ENCODE measurements at places on chromosomes 6 and 20.

GRCh38 chr6:73203098-73203497, 22.2 kb downstream of the KHDC1L start:
- DNase-seq, result no peak

GRCh38 chr6:24985323-24985722, 49.6 kb upstream of the RIPOR2 start:
- DNase-seq, result no peak

GRCh38 chr6:154187714-154188113, 148.7 kb downstream of the OPRM1 start:
- DNase-seq, result no peak

- no peak for DNase-seq
Observed at GRCh38 chr20:37745553-37745952, 51.7 kb downstream of the CTNNBL1 start.

DNA sequence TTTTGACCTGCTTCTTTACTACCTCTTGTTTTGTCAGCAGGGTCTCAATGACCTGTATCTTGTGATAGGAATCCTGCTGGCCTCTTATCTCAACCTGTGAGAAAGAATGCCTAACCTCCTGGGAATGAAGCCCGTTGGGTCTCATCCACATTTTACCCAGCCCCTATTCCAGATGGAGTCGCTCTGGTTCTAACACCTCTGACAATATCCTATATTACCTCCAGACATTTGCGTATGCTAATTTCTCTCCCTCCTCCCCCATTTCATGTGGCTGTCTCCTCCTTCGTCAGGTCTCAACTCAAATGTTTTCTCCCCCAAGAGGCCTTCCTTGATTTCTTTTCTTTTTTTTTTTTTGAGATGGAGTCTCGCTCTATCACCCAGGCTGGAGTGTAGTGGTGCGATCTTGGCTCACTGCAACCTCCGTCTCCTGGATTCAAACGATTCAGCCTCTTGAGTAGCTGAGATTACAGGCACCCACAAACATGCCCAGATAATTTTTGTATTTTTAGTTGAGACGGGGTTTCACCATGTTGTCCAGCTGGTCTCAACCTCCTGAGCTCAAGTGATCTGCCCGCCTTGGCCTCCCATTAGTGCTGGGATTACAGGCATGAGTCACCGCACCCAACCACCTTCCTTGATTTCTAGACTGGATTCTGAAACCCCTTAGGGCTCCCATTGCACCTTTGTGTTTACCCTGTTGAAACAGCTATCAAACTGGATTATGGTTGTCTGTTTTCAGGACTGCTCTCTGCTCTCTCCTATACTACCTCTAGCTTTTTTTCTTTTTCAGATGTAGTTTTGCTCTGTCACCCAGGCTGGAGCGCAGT, 49.5 kb upstream of the B4GALT5 start:
- DNase-seq, result no peak

GRCh38 chr20:25220810-25221591, 25.5 kb downstream of the ENTPD6 start:
- DNase-seq, result no peak

DNA sequence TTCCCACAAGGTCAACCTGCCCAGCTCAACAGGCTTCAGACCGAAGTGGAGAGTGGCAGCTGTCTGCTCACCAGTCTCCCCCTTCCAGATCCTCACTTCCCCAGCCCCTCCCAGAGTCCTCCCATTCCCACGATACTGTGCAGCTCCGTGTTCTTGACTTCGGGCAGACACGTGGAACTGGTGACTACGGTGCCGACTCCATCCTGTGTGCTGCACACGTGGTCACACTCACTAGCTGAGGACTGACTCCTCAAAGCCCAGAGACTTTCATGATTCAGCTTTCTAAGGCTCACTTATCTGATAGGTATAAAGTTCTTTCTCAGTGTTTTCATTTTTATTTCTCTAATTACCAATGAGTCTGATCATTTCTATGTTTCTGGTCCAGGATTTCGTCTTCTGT, 32.4 kb downstream of the GABRR2 start:
- DNase-seq, result no peak

DNA sequence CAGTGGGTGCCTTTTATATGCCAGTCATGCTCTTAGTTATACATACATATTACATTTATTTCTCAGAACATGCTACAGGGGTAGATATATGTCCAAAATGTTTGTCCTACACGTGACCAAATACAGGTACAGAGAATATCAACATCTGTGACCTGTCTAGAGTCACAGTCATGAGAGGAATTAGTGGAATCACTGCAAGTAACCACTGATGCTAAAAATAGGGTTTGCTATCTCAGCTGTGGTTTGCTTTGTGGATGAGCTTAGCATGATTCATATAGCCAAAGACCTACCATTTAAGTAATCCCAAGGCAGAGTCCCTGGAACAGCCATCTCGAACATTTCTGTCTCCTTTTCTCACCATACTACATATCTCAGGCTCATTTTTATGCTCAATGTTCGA, 32.3 kb downstream of the GSTA3 start:
- DNase-seq, result no peak

DNA sequence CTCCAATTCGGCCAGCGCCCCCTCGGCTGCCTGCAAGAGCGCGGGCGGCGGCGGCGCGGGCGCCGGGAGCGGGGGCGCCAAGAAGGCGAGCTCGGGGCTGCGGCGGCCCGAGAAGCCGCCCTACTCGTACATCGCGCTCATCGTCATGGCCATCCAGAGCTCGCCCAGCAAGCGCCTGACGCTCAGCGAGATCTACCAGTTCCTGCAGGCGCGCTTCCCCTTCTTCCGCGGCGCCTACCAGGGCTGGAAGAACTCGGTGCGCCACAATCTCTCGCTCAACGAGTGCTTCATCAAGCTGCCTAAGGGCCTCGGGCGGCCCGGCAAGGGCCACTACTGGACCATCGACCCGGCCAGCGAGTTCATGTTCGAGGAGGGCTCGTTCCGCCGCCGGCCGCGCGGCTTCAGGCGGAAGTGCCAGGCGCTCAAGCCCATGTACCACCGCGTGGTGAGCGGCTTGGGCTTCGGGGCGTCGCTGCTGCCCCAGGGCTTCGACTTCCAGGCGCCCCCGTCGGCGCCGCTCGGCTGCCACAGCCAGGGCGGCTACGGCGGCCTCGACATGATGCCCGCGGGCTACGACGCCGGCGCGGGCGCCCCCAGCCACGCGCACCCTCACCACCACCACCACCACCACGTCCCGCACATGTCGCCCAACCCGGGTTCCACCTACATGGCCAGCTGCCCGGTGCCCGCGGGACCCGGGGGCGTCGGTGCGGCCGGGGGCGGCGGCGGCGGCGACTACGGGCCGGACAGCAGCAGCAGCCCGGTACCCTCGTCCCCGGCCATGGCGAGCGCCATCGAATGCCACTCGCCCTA, 963 bp downstream of the FOXF2 start:
- DNase-seq, result peak; percentile 20

DNA sequence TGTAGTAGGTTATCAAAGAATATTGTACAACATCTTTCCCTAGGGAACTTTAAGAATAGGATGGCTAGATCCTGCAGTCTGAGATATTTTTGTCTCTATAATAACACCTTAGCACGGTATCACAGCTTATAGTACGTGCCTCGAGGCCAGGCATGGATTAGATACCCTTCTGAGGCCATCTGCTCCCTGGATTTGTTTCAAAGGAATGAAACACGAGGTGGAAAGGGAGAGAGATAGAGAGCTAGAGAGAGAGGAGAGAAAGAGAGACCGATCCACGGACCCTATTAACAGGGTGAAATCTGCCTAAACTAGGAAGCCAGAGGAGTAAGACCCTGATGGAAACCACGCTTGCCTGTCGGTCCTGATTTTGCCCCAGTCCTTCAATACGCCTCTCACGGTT, 92.5 kb downstream of the CD83 start:
- no peak for DNase-seq
